Stimulated activated CD8-positive, alpha-beta memory T cell treated with anti-CD3 and anti-CD28 coated beads, Interleukin-4, amount 100 ng/mL, for 1 hour (primary cell): ENCODE measurements at places on chromosomes 3 and 15.

DNA sequence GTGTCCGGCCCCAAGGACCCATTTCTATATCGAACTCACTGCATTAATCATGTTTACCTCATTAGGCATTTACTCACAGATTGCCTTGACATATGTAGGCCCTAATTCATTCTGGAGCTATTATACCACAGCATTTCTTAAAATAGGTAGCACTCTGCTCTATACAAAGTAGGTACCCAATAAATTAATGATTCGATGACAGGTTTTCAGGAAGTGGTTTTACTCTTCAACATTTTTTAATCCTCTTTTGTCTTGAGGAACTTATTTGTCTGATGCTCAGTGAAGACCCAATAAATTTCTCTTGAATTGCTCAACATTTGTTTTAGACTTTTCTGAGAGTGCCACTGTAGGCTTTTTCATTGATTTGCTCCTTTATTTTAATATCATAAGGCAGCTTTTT lies 12.1 kb downstream of the TGFBR2 start:
- no peak for DNase-seq

GRCh38 chr15:59154243-59154642 lies 49.3 kb downstream of the CCNB2 start:
- no peak for DNase-seq

GRCh38 chr3:31885235-31885634 lies 95.8 kb downstream of the OSBPL10 start:
- no peak for DNase-seq

- DNase-seq = no peak
Observed at GRCh38 chr3:45790596-45790995, 5.7 kb downstream of the SLC6A20 start.

DNA sequence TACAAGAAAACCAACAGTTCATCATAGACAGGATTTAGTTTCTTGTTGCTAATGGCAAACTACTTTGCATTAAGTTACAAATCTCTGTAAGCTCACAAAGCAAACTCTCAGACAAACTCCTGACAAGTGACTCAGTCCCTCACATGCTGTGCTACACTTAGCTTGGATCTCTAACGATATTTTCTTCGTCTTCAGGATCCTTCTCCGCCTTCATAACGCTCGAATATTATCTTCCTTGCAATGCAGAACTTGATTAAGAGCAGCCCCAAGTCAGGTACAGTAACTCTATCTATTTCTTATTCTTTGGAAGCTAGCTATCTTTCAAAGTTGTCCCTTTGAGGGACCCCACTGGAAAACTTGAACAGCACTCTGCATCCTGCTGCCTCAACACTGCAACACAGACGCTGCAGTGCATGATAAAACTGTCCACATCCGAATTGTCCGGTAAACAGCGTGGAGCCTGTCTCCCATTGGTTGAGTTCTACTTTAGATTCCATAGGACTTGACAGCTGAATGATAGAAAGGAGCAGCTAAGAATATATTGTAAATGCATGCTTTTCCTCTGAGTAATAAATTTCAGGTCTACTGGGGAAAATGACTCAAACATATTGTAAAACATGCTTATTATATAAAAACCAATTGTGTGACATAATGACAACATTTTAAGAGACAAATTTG lies 61.3 kb downstream of the UACA start:
- no peak for DNase-seq
